ENCODE measurements at places on chromosomes 1 and 21.

DNA sequence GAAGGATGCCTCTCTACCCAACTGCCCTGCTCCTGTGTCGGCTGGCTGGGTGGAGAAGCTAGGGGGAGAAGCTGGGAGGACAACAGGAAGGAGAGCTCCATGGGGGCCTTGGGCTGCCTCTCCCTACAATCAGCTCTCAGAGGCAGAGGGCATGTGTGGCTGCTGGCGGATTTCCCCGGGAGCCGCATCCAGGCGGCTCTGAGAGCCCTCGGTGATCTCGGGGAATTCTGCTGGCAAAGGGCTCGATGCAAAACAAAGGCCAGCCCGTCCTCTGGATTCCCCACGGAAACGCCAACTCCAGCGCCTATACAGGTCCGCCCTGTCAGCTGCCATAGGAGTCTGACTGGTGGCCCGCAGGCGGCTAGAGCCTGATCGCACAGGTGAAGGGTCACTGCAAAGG is 26.4 kb upstream of the EVA1B start:
- H3K27me3 ChIP-seq, result no peaks in the 10 kb centered on the region
- no peaks in the 10 kb centered on the region for H3K36me3 ChIP-seq
- H3K27ac ChIP-seq, result no peak overlapping the region

- no peaks in the 10 kb centered on the region for H3K36me3 ChIP-seq
- H3K4me3 ChIP-seq, result no peak overlapping the region
- no peak for DNase-seq
- peaks cover 13% of the 10 kb centered on the region for H3K4me1 ChIP-seq
These were observed 33.4 kb upstream of the OSBPL9 start for GRCh38 chr1:51583532-51583931.

- no peaks in the 10 kb centered on the region for H3K36me3 ChIP-seq
- H3K4me1 ChIP-seq, result no peaks in the 10 kb centered on the region
- no peak overlapping the region for H3K27ac ChIP-seq
- H3K4me3 ChIP-seq, result no peak overlapping the region
- H3K27me3 ChIP-seq, result no peaks in the 10 kb centered on the region
These were observed 11.6 kb upstream of the AKR7A3 start for GRCh38 chr1:19300211-19300610.

DNA sequence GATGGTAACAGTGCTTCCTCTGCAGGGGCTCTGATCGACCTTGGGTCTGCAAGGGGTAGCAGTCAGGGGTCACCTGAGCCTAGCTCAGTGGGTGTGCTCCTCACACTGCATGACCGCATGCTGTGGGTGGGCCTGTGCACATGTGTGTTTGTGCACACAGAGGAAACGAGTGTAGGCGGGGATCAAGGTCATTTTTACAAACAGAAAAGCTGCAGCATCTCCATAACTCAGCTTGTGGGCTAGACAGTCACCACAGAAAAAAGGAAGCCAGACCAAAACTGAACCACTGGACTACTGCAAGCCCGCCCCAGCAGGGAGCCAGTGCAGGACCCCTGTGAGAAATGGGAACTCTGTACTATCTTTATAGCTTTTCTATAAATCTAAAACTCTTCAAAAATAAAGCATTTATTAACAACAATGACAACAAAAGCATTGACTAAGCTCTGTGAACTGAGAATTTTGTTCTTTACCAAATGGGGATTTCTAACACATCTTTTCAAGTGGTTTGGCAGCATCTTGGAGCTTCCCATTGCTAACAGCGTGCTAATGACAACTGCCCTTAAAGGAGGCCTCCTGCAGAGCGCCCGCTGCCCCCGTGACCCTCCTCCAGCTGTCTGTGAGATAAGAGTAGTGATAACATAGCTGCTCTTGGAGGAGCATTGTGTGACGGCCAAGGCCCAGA is 19.9 kb upstream of the NEK2 start:
- H3K4me3 ChIP-seq, result no peak overlapping the region
- H3K4me1 ChIP-seq, result peaks cover 5% of the 10 kb centered on the region
- no peaks in the 10 kb centered on the region for H3K36me3 ChIP-seq

- no peaks in the 10 kb centered on the region for H3K27me3 ChIP-seq
- H3K4me1 ChIP-seq, result no peaks in the 10 kb centered on the region
- H3K4me3 ChIP-seq, result no peak overlapping the region
- no peak for DNase-seq
These were observed 32.6 kb downstream of the TMEM200B start for GRCh38 chr1:29090937-29091618.

DNA sequence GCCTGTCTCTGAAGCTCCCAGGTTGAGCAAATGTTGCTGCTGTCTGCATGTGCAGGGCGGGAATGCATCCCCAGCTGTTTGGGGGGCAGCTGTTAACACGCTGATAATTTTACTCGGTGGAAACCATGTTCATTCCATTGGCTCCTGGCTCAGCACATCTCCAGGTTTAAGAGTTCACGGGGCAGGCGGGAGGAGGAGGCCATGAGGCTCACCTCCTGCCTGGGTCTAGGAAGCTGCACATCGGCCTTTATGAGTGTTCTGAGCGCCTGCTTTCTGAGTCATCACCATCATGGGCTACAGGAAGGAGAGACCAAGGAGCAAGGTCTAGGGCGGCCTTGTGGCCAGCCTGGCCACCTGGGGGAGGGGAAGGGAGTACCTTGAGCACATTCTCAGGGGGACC is 29.7 kb downstream of the AJAP1 start:
- H3K27me3 ChIP-seq, result peaks cover 67% of the 10 kb centered on the region
- H3K4me3 ChIP-seq, result no peak overlapping the region
- no peak overlapping the region for H3K27ac ChIP-seq
- DNase-seq, result no peak
- no peaks in the 10 kb centered on the region for H3K36me3 ChIP-seq

DNA sequence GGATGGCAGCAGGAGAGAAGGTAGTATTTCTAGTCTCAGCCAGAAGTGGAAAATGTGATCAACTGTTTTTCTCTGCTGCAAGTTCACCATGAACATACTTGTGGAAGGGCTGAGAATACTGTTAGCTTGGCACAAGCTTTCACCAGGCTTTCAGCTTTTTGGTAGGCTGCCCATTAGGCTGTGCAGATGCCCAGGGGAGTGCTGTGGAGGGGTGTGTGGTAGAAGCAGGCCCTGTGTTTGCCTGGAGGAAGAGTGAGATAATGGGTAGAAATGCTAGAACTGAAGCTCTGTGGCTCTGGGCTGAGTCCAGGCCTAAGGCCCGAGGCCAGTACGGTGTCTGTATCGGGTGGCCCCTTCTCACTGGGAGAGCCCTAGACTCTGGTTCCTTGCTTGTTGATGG is 9.8 kb downstream of the DNAJC6 start:
- no peaks in the 10 kb centered on the region for H3K36me3 ChIP-seq
- no peaks in the 10 kb centered on the region for H3K4me1 ChIP-seq
- H3K27me3 ChIP-seq, result no peaks in the 10 kb centered on the region
- H3K27ac ChIP-seq, result no peak overlapping the region
- H3K4me3 ChIP-seq, result no peak overlapping the region
- DNase-seq, result no peak

- no peak overlapping the region for H3K27ac ChIP-seq
- H3K4me1 ChIP-seq, result no peaks in the 10 kb centered on the region
- H3K4me3 ChIP-seq, result no peak overlapping the region
- H3K27me3 ChIP-seq, result no peaks in the 10 kb centered on the region
- no peak for DNase-seq
These were observed 41.5 kb downstream of the CAPN9 start for GRCh38 chr1:230788561-230789275.

Data from MM.1S (cell line).